Hippocampal formation (tissue), 2 donors: ENCODE measurements at places on chromosomes 12 and 14.

GRCh38 chr14:76716285-76716684 is 45.0 kb upstream of the VASH1 start:
- DNase-seq = no peak

GRCh38 chr14:31510855-31511254 is 23.0 kb upstream of the GPR33 start:
- DNase-seq = no peak

DNA sequence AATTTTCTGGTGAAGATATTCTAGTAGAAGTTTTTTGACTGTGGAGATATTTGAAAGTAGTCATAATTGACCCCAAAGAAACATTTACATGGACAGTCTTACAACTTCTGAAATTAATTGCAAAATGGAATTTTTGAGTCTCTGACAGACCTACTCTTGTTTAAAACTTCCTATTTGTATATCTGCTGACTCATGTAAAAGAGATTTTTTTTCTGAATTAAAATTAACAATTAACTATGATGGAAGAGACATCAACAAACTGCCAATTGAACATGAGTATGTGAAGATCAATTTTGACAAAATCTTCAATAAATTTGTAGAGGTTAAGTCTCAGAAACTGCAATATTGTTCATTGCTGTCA is 108.5 kb upstream of the MAX start:
- no peak for DNase-seq

DNA sequence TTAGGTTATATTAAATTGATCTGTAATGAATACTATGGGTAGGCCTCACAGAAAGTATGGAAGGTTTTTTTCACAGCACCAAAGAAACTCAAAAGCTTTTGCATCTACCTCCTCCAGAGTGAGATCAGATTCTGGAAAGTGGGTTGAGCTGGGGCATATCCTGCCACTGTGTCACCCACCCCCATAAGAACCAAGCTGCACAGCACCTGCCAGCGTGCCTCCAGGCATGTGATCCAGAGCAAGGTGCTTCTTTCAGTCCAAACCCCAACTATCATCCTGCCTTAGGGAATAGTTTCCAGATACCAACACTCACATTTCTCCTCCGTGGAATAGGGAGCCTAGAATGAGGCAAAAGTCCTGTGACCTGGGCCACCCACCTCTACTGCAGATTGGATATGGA is 42.6 kb upstream of the PRB2 start:
- DNase-seq = no peak
